Activated CD4-positive, alpha-beta T cell treated with anti-CD3 and anti-CD28 coated beads, Interleukin-2, amount 50 U/mL, for 16 hours (primary cell): ENCODE measurements at places on chromosomes 2 and 18.

DNA sequence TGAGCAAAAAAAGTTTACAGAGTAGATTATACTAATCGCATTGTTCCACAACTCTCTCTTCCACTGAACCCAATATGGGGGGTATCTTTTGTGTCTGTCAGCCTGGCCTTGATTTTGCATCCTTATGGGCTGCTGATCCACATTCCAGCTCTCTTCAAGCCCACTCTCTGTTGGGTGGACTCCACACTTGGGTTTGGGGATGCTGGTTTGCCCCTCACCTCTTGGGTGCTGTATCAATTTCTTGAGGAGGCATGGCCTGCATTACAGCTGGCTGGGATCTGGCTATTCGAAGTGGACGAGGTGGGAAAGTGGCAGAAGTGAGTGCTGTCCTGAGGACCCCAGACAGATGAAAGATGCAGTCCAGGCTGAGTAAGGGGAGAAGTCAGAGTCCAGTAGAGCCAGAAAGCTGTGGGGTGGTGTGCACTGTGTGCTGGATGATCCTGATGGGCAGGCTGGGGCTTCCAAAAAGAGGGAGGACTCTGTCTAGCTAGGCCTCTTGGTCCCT is 141.4 kb downstream of the CAPN13 start:
- no peak for DNase-seq

- no peak for DNase-seq
Observed at GRCh38 chr2:235658351-235659174, 164.7 kb downstream of the AGAP1 start.

DNA sequence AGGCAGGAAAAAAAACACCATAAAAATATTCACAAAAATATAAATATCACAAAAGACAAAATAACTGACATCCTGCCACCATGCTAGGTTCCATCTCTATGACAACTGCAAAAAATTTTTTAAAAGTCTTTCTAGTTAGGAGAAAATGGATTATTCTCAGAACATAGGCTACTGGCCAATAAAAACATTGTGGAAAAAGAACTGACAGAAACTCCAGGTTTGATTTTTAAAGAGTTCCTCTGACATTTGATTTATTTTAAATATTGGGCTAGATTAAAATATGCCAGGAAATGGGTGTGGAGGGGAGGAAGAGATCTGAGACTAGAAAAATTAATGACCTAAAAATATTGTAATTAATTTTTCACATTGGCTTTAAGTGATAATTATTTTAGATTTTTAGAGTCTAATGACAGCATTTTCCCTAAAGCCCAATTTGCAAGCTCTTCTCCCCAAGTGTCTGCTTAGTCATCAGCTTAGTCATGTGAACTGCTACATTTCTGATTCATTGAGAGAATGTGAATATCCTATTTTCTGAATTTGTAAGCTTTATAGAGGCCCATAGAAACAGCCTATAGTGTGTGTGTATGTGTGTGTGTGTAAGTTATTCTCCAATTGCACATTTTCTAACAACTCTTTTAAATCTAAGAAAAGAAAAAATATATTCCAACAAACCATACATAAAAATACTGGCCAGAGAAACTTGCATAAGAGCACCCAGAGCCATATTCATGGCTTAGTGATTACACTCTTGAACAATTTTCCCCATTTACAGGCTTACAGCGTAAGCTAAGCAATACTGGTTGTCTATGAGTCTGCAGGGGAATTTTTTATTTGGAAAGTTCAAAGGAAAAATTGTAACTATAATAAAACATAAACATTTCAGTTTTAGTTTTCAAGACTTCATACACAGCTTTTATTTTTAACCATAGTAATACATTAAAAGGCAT is 48.4 kb downstream of the TMEFF2 start:
- DNase-seq, result peak; percentile 24

DNA sequence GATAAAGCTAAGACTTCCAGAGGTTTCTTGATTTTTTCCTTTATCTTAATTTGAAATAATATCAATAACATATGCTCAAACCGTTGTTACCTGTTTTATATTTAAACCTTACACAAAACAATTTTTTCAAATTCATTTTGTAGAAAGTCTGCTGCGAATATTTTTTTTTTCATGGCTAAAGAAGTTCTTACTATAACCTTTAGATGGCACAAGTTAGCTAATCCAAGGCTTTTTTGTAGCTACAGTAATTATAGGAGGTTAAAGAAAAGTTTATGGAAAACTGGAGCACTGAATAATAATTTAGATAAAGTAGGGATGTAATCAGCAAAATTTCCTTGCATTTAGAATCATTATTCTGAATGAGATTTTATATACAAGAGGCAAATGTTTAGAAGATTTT is 78.0 kb upstream of the PNPT1 start:
- no peak for DNase-seq

DNA sequence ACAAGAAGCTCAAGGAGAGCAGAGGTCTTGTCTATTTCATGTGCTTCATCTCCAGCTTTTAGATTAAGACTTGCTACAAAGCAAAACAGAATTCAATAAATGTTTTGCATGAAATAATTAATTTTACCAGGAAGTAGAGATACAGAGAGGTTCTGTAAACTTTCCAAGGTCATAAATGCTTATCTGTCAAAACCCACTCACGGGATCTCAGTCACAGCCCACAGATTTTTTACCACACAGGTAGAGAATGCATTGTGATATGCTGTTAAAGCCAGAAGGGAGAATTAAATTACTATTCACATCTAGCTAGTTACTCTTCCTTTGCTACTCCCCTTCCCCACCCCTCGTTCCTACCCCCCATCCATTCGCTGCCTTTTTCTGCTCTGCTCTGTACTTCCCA is 205.5 kb downstream of the DNAH7 start:
- no peak for DNase-seq

DNA sequence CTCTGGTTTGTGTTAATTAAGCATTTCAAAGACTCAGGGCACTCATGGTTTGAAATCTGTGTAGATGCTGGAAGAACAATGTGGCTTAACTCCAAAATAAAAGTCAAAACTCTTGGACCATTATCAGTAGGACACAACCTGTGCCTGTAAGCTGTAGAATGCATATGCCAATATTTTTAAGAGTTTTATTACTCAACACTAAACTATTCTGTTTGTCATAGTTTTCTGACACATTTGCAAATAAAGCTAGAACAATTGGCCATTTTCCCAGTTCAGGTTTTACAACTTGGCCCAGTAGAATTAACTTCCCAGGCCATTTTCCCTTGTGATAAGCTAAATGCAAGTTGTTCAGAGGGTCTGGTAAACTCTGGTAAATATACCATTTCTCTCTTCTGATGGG is 713.1 kb downstream of the CBLN2 start:
- DNase-seq, result no peak

- DNase-seq, result peak; percentile 3
Observed at GRCh38 chr2:29747786-29748470, 173.5 kb downstream of the ALK start.

- no peak for DNase-seq
Observed at GRCh38 chr2:127891811-127892210, 6.1 kb upstream of the AMMECR1L start.

- DNase-seq, result no peak
Observed at GRCh38 chr2:130261970-130262760, 63.9 kb upstream of the TUBA3E start.

DNA sequence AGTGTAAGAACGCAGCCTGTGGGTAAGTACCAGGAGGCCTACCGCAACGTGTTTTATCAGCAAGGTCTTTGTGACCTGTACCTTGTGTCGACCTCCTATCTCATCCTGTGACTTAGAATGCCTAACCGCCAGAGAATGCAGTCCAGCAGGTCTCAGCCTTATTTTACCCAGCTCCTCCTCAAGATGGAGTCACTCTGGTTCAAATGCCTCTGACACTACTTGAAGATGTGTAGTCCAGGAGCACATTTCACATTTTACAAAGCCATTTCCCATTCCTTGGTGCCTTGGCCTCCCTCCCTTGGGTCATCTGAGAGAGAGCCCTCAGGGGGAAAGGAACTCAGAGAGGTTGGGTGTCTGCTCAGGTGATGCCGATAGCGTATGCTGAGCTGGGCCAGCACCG is 6.6 kb upstream of the HPCAL1 start:
- no peak for DNase-seq
